Stimulated activated naive B cell treated with anti-CD40 and anti-IgM and Interleukin-4, amounts not matched to agents 10 μg/mL and 1 μg/mL and 100 μg/mL, for 72 hours (primary cell): ENCODE measurements at places on chromosomes 6 and 20.
A peak's percentile ranks its signal among the peaks of the same experiment; 100 is the strongest.

GRCh38 chr6:75486850-75487518 lies 6.6 kb downstream of the FILIP1 start:
- DNase-seq, result no peak

DNA sequence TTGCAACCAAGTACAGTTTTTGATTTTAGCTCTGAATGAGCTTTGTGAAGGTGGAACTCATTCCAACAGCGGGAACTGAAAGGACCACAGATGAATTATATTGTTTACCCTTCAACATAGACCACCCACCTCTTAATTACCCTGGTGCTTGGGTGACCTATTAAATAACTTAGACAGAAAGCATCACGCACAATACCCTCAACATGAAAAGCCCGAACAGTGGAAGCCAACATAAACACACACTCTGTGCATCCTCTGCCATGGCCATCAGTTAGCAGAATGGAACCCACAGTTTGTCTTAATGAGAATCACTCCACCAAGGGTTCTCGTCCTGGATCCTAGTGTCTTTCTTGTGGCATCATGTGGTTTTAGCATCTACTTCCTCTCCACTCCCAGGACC lies 60.5 kb downstream of the FOXF2 start:
- no peak for DNase-seq

DNA sequence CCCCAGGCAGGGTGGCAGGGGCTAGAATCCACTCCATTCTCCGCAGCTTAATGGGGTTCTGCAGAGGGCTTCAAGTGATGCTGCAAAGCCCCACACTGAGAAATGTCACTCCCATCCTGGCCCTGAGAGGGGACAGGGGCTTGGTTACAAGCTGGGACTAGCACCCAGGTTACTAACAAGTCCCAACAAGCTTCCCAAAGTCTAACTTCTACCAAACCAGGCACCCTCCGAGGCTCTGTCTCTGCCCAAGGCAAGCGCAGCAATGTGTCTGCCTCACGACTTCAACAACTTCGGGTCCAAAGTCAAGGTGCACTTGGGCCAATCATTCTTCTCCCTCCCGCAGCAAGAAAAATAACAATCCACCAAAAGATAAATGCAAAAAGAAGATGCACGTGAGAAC lies 45.6 kb downstream of the NFATC2 start:
- no peak for DNase-seq

DNA sequence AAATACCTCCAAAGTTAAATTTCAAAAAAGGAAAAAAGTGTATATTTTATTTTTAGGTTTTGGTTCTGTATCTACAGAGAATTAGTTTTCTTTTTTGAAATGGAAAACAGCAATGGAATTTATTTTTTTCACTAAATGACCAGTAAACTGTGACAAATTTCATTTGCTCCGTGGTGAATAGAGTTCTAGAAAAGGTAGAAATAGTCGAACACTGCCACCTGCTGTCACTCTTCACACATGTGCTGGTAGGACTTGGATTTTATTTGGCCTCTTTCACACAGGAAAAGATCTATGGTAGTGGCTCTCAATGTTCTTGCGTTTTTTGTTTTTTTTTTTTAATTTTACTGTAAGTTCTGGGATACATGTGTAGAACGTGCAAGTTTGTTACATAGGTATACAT lies 312.5 kb downstream of the EYA4 start:
- no peak for DNase-seq

DNA sequence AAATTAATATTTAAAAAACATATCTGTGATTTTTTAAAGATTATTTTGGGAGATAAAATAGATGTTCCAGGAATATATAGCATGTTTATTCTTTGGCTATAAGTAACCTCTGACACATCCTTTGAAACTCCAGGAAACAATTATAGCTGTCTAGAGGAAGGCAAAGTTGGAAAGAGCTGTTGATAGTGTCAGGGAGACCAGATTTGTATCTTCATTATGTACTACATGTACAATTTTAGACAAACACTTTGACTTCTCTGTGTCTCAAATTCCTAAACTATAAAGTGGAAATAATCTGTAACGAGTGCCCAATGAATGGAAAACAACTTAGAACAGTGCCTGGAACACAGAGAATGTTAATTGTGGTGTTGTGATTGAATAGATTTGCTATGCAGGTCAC lies 25.6 kb upstream of the ADGRG6 start:
- no peak for DNase-seq

DNA sequence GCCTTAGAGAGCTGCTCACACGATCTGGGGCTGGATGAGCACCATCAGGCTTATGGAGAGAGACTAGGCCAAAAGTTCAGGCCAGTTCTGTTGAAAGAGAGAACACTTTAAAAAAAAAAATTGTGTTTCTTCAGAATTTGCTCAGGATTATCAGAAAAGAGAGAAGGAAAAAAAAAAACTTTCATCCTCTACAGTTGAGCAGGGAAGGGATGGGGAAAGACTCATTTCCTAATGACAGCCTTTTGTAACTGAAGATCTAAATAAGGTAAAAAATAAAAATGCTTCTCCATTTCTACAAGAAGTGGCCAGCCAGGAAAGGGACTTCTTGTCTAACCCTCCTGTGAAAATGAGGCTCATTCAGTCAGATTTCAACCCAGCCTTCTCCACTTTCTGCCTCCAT lies 134.8 kb downstream of the LY86 start:
- no peak for DNase-seq

DNA sequence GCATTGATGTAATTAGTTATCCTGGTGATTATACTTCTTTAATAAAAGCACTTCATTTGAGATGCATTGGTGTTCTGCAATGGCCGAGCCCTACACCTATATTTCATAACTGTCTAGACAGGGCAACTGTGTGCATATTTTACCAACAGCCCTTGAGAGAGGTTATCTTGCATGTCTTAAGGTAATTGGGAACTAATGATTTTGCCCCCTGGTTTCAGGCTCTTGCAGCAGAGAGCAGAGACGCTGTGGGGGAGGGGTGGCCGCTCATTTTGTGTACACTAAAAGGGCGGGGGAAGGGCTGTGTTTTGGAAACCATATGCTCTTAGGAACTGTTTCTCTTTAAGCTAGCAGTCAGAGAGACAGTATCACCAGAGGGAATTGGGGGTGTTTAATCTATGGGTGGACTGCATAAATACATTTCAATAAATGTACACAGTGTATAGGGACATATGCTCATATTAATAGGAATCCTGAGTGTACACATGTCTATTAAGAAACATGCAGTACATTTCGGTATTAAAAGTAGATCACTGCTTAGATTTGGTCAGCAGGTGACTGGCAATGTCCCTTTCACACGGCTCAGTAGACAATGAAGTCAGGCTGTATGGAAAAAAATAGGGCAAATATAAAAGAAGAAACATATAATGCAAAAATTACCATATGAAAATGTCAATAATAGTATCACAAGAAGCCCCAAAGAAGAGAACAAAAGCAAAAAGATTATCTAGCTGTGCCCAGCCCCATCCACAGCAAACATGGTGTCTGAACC lies 402.9 kb upstream of the CITED2 start:
- no peak for DNase-seq

DNA sequence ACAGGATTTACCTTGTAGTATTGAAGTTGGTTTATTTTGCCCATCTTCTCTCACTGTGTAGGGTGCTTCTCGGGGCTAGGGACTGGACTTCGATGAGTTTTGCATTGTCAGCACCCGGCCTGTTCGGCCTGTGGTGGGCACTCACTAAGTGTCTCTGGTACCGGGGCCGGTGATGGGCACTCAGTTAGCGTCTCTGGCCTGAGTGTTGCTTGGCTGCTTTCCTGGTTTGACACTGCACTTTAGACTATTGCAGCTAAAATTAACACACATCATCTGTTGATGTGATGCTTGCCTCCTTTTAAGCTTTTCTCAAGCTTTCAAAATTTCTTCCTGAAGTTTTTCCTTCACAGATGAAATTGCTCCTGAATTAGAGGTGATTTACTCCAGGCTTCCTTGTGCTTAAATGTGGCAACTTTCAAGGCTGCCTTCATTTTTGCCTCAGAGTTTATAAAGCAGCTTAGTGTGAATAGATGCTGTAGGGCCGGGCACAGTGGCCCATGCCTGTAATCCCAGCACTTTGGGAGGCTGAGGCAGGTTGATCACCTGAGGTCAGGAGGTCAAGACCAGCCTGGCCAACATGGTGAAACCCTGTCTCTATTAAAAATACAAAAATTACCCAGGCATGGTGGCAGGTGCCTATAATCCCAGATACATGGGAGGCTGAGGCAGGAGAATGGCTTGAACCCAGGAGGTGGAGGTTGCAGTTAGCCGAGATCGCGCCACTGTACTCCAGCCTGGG lies 41.7 kb upstream of the TULP4 start:
- no peak for DNase-seq

DNA sequence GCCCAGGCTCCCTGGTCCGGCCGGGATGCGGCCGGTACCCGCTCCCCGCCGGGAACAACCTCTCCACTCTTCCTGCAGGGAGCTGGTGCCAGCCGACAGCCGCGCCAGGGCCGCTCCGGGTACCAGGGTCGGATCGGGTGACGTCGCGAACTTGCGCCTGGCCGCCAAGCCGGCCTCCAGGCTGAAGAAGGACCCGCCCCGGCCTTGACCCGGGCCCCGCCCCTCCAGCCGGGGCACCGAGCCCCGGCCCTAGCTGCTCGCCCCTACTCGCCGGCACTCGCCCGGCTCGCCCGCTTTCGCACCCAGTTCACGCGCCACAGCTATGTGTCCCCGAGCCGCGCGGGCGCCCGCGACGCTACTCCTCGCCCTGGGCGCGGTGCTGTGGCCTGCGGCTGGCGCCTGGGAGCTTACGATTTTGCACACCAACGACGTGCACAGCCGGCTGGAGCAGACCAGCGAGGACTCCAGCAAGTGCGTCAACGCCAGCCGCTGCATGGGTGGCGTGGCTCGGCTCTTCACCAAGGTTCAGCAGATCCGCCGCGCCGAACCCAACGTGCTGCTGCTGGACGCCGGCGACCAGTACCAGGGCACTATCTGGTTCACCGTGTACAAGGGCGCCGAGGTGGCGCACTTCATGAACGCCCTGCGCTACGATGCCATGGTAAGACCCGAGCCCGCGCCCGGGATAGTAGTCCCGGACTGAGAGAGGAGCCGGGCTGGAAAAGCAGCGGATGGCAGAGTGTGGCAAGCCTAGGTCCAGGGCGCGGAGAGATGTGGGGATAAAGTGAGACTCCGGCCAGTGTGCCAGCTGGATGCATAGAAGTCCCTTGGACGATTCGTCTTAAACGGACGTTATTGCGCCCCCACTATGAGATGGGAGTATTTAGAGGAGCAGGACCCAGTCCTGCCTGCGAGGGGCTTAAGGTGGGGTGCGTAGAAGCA lies at the start of gene NT5E:
Gene NT5E, plus strand, starts transcription at position 266 of the 942 bp plus-strand sequence. Its CDS starts 57 bp downstream, at position 323.
- peak; percentile 51 for DNase-seq

DNA sequence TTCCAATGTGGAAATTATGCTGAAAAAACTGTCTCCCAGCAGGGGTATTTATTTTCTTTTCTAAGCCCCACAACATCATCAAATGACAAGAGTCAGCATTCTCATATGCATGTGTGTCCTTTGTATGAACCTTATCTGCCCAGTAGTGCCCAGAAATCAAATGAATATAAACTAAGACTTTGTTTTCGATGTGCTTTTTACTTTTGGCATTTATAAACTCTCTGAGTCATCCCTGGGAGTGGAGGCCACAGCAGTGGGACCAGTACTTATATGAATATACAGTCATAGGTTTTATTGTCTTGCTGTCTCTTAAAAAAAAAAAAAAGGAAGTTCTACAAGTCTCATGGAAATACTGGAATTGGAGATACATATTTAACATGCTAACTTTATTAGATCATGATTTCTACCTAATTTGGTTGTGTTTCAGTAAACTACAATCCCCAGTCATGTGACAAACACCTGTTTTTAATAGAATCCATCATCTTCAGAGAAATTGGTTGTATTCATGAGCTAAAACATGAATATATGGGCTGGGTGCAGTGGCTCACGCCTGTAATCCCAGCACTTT lies 99.2 kb upstream of the TMEM181 start:
- DNase-seq, result no peak

DNA sequence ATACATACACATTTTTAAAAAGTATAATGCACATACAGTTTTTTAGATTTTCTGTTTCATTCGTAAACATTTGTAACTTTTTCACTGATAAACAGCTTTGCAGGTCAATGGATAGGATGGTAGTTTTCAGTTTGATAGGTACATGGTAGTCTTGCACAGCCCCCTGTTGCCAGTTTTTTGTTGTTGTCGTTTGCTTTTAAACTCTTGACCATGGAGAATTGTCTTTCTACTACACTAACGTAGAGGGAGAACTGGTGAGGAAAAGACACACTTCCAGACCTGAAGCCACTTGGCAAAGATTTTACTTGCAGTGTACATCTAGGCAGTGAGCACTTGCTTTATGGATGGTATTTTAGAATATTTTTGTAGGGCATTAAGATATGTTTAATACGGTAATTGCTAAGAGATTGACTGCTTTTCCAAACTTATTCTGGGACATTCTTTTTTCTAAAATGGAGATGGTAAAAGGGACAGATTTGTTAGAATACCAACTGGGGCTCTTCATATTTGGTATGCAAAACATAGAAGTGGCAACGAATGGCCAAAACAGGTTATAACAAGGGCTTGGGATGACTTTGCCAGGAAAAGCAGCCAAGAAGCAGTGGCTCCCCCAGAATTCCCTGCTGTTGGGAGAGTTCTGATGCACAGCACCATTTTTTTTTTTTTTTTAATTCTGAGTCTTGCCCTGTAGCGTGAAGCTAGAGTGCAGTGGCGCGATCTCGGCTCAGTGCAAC lies 1.5 kb downstream of the PYGB start:
- DNase-seq, result no peak

DNA sequence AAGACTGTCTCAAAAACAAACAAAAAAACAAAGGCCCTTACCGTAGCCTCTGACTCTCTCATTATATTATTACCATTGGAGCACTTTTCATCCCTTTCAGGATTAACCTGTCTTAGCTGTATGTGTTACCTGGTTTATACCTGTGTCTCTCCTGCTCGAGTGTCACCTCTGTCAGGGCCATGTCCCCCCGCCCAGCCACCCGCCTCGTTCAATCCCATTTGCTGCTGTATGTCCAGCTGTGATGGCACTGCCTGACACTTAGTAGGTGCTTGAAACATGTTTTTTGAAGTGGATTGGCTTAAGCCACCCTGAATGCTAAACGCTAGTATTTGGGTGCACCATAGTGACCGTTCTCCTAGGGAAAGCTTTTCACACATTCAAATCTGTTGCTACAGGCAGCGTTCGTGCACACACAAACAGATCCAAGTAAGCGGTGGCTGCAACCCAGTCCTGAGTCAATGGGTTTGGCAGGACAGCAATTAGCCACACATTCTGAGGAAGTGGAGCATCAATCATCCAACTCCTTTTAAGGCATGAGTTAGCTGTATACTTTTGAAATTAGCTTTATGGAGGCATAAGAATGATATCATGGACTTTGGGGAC lies 98.9 kb upstream of the ZNF217 start:
- no peak for DNase-seq

- no peak for DNase-seq
Measured at GRCh38 chr20:40811004-40811403, 122.0 kb upstream of the MAFB start.

- no peak for DNase-seq
Measured at GRCh38 chr6:53360093-53360912, 11.6 kb upstream of the ELOVL5 start.

GRCh38 chr6:156352861-156353260 lies 424.3 kb upstream of the ARID1B start:
- no peak for DNase-seq

GRCh38 chr6:161268531-161269210 lies 5.2 kb downstream of the AGPAT4 start:
- no peak for DNase-seq
